Stimulated activated CD8-positive, alpha-beta memory T cell treated with anti-CD3 and anti-CD28 coated beads, Interleukin-7, amount 100 ng/mL, for 1 hour (primary cell): ENCODE measurements at places on chromosomes 2 and 18.

- DNase-seq = no peak
Measured at GRCh38 chr2:75023666-75024455, 65.4 kb downstream of the POLE4 start.

- DNase-seq = no peak
Measured at GRCh38 chr18:43774497-43774896, 497.2 kb upstream of the SYT4 start.

- no peak for DNase-seq
Measured at GRCh38 chr2:138035608-138036217, 71.4 kb downstream of the HNMT start.

DNA sequence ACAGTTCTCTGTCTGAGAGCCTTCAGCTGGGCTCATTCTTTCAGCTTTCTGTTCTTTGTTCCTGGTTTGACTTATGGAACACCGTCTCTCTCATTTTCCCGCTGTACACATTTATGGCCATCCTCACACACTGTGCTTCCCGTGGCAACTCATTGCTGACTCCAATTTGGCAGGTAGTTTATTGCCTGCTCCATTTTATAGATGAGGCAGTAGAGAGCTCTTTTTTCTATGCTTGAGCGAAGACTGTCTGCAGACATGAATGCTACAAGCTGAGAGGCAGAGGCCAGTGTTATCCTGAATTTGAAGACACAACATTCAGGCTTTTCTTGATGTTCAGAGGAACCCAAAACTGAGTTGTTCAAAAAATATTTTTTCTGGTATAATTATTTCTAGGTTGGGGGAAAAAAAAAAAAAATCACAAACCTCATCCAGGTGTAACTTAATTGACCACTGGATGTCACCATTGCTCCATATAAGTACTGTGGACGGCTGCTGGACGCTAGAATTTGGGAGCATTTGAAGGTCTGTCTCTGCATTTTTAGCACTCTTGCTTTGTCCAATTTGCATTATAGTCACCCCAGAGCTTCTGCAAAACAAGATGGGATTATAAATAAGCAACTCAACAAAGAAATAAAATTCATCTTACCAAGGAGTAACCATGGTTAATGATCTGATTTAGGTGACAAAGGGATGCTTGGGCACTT lies 83.5 kb downstream of the HRH4 start:
- DNase-seq = no peak

DNA sequence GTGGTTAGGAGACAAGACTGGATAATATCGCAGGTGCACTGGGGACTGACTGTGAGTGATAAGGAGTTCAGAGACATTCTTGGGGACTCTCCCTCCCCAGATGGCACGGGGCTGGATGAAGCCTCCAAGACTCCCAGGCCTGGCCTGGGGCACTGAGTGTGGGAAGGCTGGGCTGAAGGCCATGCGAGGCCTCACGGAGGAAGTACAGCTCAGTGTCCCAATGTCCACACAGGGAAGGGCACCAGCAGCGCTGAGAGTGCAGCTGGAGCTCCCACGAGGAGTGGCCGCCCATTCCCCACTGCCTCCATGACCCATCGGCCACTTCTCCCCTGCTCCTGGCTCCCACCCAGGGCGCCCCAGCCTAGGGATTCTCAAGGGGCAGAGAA lies 6.5 kb downstream of the MFSD2B start:
- DNase-seq = no peak

- no peak for DNase-seq
Measured at GRCh38 chr2:43082111-43082894, 144.1 kb downstream of the ZFP36L2 start.

GRCh38 chr2:177881008-177881747 lies 191.4 kb downstream of the PDE11A start:
- DNase-seq = no peak

GRCh38 chr18:58208207-58208932 lies 164.3 kb downstream of the NEDD4L start:
- no peak for DNase-seq

DNA sequence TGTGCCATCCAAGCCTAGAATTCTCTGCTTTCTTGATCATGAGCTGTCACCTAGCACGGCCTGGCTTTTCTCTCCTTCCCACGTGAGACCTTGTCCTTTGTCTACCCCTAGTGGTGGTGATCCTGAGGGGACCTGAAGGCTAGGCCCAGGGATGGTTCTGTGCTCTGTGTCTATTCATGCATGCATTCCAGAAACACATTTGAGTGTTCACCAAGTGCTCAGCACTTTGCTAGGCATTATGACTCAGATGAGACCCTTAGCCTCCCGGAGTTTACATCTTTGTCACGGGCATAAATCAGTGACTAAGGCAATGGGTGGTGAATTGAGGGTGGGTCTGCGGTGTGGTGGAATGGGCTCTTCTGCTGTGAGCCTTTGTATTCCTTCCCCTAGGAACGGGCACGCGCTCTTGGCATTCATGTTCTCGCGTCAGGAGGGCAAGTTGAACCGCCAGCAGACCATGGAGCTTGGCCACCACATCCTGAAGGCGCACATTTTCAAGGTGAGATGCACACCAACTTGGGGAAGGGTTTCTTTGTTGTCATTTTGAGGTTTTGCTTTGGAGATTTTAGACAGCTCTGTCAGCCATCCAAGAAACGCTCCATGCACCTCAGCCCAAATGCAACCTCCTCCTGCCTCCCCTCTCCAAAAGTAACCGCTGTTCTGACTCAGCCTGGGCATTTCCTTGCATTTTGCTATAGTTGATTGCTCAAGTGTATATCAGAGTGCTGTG lies 100.9 kb downstream of the WDSUB1 start:
- no peak for DNase-seq

DNA sequence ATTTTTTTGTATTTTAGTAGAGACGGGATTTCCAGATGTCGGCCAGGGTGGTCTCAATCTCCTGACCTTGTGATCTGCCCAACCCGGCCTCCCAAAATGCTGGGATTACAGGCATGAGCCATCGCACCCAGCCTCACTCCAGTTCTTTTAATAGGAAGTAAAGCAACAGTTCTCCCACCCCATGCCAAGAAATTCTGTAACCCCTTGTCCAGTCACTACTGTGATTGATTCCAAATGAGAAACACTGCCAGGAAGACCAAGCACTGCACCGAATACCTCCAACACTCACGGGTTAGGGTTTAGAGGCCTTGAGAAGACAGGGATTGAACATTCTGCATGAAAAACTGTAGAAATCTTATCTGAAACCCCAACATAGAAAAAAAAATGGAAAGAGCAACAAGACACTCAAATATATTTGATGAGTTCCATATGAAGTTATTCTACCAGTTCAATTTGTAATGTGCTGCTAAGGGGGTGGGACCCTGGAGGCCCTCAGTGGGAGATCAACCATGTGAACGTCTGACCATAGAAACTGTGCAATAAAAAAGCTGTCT lies 48.2 kb upstream of the BIN1 start:
- no peak for DNase-seq

DNA sequence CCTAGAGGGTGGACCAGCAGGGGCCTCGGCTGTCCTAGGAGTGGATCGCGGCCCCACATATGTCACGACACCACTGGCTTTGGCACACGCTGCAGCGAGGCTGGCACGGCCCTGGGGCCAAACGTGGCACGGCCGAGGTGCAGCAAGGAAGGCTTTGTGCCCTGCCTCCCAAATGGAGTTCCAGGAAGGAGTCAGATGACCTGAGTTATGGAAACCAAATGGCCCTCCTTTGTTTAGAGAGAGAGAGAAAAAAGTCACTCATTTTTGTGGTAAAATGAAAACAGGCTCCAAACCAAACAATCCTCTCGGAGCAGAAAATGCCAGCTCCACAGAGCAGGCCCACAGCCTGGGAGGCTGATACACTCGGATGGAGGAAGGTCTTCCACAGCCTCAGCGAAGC lies 105.6 kb downstream of the ANTXR1 start:
- DNase-seq = no peak

- DNase-seq = no peak
Measured at GRCh38 chr18:47492691-47493090, 241.2 kb upstream of the SKOR2 start.

DNA sequence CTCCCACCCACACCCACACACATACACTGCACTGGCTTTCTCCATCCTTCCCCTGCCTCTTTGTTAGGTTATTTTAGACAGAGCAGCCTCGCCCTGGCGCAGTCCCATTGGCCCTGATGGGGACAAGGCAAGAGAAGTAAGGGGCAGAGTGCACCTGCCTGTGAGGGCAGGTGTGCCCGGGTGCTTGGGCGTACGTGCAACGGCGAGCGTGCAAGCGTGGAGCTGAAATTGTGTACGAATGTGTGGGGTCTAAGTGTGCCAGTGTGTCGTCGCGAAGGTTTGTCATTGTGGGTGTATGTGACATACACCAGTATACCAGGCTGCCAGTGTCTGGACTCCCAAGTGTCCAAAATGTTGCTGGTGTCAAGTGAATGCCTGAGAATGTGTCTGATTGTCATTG lies 544 bp downstream of the LRATD1 start:
- no peak for DNase-seq

GRCh38 chr2:158205215-158205614 lies 103.5 kb downstream of the UPP2 start:
- DNase-seq = no peak

DNA sequence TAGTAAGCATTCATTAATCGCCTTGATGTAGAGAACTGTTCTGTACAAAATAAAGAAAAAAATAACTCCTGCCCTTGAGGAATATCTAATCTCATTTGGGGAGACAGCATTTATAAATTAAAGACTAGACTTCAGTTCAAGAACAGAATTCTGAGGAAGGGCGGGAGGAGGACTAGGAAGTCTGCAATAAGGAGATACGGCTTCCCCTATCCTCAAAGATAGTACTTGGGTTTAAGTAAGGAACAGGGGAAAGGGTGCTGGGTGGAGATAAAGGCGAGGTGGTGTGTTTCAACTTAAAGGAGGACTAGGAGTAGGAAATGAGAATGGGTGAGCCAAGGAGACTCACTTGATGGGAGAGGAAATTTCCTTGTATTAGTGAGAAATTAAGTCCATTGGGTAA lies 121.9 kb upstream of the MSTN start:
- DNase-seq = no peak

- no peak for DNase-seq
Measured at GRCh38 chr2:39550701-39551285, 113.7 kb upstream of the MAP4K3 start.

DNA sequence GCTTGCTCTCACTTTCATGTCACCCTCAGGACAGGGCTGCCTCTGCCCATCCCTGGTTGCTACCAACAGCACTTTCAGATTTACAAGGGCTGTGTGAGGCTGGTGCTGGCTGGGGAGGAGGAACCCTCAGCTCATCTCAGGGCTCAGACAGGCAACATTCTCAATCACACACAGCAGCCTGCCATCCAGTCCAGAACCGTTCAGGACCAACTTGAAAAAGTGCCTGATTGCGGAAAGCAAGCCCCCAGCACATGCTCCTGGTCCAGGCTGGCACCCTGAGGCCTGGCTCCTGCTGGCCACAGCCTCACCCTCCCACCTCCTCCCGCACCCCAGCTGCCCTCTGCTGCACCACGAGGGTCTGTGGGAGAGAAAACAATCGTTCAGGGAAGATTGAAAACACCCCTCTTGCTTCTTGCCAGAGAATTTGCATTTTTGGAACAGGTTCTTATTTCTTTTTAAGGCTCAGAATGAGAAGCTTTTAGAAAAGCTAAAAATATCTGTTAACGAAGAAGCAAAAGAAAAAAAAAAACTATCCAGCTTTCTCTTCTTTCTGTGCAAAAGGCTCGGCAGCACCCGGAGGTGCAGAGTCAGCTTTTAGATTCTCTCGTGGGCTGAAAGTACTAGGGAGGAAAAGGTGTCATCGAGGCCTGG lies 403.8 kb upstream of the ID2 start:
- no peak for DNase-seq

DNA sequence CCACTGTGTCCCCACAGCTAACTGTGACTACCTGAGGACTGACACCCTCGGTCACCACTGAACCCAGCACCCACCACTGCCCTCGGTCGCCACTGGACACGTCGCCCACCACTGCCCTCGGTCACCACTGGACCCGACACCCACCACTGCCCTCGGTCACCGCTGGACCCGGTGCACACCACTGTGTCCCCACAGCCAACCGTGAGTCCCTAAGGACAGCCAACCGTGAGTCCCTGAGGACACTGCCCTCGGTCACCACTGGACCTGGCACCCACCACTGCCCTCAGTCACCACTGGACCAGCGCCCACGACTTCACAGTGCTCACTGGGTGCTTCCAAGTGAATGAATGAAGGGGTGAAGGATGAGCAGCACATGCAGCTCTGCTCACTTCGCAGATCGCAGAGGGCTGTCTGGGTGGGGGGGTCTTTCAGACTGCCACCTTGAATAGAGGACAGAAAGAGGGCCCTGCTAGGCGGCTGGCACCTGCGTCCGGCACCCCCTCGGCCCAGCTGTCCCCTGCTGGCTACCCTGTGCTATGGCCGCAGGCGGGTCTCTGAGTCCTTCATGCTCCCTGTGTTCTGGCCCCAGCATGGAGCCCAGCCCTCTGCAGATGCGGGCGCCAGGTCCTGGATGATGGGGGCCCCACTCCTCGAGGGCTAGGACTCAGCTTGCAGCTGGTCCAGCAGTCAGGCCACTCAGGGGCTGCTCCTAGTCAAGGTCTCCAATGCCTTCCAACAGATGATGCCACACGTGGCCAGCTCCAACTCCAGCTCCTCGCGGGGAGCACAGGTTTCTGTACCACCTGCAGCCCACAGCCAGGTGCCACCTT lies 51.4 kb upstream of the GPC1 start:
- no peak for DNase-seq

DNA sequence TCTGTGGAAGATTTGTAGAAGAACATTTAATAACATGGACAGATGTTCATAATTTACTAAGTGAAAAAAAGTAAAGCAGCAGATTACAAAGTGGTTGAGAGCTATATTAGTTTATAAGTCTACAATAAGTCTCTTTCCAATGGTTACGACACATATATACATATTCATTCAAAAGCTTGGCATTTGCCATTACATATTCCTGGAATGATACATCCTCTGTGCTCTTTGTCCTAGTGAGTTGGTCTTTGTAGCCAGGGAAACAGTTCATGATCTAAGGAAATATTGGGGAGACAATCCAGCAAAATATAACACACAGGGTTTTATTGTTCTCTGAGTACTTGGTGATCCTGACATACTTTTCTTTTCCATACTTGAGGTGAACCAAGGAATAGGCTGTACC lies 32.5 kb upstream of the SOS1 start:
- no peak for DNase-seq

DNA sequence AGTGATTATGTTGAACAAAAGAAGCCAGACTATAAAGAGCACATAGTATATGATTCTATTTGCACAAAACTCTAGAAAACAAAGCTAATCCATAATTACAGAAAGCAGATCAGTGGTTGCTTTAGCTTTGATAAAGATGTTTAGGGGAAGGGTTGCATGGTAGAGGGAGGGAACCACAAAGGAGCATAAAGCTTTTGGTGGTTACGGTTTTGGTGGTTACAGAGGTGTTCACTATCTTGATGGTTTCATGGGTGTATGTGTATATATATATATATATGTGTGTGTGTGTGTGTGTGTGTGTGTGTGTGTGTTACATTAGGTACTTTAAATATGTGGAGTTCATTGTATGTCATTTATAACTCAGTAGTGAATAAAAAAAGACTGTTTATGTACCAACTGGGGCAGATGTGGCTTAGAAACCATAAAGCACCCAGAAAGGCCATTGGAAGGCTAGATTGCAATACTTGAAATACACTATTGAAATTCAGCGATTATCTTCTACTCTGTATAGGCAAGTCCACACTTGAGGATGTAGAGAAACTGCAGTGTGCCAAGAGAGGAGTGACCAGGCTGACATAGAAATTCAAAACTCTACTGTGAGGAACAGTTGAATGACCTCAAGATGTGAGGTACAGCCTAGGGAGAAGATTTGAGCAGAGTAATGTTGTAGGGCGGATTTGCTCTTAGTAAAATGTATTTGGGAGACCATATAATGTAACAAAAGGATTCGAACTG lies 60.6 kb downstream of the CAB39 start:
- no peak for DNase-seq
